Activated CD4-positive, alpha-beta T cell treated with anti-CD3 and anti-CD28 coated beads for 48 hours (primary cell): ENCODE measurements at places on chromosomes 2 and 18.

DNA sequence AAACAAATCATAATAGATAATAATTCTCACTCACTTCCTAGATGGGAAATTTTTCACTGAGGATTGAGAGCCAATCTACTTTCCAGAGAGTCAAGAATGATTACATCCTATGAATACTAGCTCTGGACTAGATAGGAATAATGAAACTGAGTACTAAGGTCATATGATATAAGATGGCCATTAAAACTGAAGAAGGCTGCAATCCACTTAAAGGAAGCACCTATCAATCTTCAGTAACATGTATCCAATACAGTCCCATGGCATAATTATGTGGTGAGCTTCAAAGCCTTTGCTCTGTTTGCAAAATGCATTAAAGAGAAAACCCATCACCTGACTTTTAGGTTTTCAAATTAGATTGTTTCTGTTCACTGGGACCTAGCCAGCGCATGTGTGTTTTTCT, 398.0 kb upstream of the MEIS1 start:
- DNase-seq, result no peak

DNA sequence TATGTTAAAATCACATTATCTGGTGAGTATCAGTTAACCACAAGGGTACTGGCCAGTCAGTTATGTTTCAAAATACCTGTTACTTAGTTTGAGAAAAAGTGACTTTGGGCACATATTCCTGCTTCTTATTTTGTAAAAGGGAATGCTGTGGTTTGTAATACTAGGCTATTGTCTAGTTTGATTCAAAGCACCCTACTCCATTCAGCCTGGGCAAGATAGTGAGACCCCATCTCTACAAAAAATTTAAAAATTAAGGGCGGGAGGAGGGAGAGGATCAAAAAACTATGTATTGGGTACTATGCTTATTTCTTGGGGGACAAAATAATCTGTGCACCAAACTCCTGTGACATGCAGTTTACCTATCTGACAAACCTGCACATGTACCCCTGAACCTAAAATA, 18.9 kb downstream of the MBD5 start:
- DNase-seq, result no peak

GRCh38 chr2:135952891-135953290, 32.5 kb downstream of the DARS1 start:
- no peak for DNase-seq

GRCh38 chr2:41992671-41993434, 55.0 kb upstream of the PKDCC start:
- no peak for DNase-seq

GRCh38 chr2:216535454-216535995, 36.9 kb downstream of the RPL37A start:
- no peak for DNase-seq

DNA sequence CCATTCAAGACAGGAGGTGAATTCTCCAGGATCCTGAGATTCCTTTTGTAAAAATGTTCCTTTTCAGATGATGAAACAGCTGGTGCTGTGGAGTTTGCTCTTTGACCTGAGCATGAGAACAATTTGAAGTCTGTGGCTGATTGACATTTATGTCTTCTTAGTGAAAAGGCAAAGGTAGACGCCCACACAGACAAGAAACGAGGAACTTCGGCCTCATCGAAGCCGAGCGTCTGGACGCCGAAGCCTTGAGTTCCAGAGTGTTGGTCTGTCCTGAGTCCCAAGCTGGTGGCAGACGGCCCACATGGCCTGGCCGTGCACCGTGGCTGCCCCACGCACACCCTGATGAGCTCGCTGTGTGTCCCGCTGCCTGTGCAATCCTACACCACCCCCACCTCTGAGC, 20.7 kb upstream of the SNTG2 start:
- no peak for DNase-seq

DNA sequence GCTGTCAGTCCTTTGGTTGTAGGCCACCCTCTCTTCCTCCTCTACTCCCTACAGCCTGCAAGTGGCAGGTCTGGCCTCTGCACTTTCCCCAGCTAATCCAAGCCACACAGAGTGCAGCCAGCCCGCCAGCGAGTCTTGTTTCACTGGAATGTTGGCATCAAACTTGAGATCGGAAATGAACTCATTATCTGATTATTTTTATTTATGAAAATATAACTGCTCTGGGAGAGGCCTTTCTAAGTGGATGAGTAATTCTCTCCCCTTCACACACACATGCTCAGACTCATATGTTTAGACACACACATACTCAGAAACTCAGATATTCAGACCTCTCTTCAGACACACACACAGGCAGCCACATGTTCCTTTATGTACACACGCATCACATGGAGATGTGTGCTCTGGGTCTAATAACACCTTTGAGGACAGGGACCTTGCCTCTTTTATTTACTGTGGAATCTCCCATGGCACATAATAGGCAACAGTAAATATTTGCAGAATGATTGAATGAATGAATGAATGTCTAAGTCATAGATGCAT, 151.3 kb downstream of the ZFP36L2 start:
- DNase-seq, result no peak

DNA sequence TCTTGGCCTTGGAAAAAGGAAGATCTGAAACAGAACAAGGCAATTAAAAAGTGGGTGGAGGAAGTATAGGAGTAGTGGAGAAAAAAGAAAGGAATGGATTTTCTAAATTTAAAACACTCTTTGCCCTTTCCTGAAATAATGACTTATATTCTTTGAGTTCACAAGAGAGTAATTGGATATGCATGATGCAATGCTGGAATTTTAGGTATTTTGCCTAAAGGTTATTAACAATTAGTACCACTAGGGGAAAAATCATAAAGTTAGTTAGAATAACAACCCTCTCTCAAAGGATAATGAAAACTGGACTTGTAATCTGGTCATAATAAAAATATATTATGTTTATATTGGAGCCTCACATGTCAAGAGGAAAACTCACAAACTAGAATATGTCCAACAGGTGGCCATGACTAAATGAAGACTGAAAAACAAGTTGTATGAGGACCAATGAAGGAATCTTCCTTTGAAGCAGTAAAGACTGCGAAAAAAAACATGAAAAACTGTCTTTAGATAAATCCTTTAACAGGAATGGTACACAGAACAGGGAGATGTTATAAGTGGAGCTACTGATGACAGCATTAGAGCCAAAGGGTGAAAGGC, 281.8 kb downstream of the NCKAP5 start:
- no peak for DNase-seq

- DNase-seq, result no peak
These were observed 131.2 kb upstream of the SEC11C start for GRCh38 chr18:59008302-59008974.

GRCh38 chr2:223905996-223906395, 39.1 kb downstream of the WDFY1 start:
- no peak for DNase-seq

- no peak for DNase-seq
These were observed 21.7 kb upstream of the RAB11FIP5 start for GRCh38 chr2:73134471-73134870.

DNA sequence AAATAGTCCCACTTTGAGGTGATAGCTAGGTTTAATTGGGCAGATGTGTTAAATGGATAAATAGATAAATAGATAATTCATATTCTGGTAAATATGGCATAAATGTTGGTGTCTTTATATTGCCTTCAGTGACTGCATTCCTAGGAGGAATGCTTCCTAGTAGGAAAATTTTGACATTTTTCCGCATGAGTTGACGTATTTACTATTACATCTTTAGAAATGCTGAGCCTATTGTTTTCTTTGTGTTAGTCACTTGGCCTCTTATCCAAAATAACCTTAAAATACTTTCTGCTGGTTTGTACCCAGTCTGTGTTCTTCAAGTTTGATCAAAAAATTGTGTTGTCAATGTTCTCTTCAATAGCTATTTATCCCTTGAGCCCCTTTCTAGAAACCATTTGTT, 495.6 kb upstream of the ZEB2 start:
- DNase-seq, result no peak

DNA sequence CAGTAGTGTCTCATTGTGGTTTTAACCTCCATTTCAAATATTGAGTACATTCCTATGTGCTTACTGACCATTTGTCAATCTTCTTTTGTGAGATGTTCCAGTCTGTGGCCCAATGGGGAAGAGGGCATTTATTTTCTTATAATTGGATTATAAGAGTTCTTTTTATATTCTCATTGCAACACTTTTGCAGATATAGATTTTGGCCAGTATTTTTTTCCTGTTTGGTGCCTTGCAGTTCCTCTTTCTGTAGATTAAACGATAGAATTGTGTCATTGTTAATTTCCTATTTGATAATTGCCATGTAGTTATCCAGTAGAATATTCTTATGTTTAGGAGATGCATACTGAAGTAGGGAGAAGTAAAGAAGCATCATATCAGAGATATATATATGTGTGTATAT, 56.4 kb upstream of the CYTIP start:
- no peak for DNase-seq

- DNase-seq, result no peak
These were observed 71.4 kb upstream of the THOC1 start for GRCh38 chr18:339200-339599.

DNA sequence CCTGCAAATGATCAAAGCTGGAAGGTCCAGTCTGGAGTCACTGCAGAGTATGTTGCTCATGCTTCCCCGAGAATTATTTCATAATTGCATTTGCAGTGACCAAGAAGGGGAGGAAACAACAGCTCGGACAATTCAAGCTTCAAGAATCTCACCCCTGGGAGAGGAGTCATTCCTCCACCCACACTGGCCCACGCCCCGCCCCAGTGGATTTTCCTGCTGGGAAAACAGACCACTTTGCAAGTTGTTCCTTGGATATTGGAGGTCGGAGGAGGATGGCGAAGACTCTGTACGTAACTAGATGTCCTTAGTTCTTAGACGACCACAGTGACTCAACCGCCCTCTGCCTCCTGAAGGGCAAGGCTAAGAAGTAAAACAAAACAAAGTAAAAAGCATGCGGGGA, 159.4 kb downstream of the TPO start:
- no peak for DNase-seq

GRCh38 chr18:48815581-48816324, 135.0 kb downstream of the SMAD7 start:
- peak; percentile 2 for DNase-seq

DNA sequence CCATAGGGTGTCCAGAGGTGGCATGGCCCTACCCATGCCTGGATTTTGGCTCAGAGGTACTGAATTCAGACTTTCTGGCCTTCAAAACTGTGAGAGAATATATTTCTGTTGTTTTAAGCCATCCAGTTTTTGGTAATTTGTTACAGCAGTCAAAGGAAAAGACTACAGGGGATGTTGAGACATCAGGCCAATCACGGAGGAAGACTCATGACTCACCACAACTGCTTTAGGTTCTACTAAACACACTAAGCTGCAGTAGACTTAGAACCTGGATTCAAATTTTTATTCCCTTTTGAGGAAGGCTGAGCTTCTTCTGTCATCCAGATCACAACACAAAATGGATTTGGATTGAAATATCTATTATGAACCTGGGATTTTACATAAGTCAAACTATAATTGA, 12.0 kb upstream of the C2orf66 start:
- no peak for DNase-seq

DNA sequence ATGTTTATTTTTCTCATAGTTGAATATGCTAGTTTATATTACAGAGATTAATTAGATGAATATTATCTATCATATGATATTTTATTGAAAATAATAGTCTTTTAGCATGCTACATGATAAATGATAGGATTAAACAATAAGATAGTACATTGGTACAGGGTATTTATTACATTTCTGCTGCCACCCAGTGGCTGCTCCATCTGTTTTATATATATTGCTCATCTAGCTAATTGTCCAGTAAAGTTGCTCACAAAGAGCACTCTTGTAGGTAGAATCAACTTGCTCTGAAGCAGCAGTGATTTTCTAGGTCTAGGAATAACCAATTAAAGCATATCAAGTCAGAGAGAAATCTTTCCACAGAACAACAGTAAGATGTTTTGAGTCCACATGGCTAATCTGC, 183.3 kb downstream of the ASXL3 start:
- no peak for DNase-seq

DNA sequence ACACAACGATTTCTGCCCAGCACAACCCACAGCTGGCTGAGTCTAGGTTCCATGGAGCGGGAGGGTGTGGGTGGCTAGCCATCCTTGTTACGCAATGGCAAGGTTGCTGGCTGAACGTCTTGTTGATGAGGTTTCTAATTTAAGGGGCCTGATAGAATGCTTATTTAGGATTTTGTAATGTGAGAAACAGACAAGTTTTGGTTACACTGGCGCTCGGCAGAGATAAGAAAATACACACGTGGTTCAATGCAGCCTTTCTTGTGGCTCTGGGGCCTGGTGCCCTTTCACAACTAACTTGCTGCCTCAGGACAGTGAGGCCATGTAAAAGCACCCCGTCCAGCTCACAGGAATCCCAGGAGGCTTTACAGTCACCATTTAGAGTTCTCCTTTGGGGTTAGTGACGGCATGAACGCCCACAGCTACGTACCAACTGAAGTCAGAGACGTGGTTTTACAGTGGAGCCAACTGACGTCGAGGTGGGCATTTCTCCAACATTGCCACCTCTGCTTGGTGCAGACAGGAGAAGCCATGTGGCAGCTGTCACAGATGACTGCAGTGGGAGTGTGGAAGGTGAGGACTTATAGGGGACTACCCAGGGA, 29.7 kb upstream of the PIEZO2 start:
- DNase-seq, result no peak

GRCh38 chr2:128327180-128327964, 8.7 kb upstream of the HS6ST1 start:
- DNase-seq, result no peak

DNA sequence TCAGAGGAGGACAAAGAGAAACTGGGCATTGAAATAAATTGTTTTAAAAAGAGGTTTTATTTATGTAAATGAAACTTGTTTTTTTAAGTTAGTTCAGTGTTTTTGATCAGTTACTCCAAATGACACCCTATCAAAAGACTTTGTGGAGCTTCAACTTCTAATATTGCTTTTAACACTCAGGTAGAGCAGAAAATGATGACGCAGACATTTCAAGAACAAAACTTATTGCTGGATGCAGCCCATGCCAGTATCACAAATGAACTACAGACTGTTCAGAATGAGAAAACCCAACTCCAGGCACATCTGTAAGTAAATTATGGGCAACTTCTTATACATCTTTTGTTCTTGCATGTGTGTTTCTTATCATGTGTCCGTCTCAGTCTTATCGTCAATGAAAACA, 36.4 kb downstream of the CCDC150 start:
- DNase-seq, result no peak

DNA sequence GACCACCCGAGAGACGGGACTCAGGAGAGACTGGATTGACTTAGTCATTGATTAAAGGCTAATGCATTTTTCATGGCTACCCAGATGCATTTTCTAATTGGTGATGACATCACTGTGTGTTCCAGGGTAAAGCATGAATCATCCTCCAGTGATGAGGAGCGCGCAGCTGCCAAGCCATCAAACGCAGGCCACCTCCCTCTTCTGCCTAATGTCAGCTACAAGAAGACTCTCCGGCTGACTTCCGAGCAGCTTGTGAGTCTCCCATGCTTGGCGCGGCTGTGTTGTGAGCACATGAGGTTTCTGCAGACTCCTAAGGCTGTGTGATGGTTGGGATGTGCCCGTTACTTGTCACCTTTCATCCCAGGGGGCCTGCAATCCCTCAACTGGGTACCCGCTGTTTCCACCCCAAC, 56.4 kb downstream of the LPIN1 start:
- DNase-seq, result no peak

DNA sequence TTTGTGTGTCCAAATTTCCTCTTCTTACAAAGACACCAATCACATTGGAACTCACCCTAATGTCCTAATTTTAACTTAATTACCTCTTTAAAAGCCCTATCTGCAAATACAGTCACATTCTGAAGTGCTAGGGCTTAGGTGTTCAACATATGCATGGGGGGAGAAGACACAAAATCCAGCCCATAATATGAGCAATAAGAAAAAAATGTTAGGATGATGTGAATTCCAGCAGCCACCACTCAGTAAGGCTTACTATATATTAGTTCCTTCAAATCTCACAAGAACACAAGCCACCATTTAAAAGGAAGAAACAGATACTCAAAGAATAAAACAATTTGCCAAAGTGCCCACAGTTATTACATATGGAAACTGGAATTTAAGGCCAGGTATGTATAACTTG, 285.7 kb downstream of the EPHA4 start:
- no peak for DNase-seq
